Activated CD4-positive, CD25-positive, alpha-beta regulatory T cell treated with anti-CD3 and anti-CD28 coated beads, Interleukin-2, amount 50 U/mL, for 72 hours (primary cell): ENCODE measurements at places on chromosomes 7 and 10.

DNA sequence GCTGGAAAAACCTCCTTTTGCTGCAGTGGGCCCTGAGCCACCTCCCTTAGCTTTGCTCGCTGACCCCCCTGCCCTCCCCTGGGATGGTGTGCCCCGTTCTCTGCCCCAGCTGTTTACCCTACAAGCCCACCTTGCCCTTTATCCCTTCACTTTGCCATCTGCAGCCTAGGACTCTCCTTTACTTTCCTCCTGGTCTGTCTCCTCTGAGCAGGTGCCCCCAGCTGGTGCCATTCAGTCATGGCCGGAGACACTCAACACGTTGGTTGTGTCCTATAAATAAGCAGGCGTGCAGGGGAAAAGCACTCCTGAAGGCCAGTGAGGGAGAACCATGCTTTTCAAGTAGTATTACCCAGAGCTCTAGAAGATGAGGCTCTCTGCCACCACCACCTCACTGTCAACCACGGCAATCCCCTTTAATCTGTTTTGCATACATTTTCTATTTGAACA, 6.1 kb downstream of the RASSF4 start:
- peak; percentile 21 for DNase-seq

- DNase-seq = no peak
Measured at GRCh38 chr10:124644771-124645415, 99.3 kb downstream of the FAM53B start.

DNA sequence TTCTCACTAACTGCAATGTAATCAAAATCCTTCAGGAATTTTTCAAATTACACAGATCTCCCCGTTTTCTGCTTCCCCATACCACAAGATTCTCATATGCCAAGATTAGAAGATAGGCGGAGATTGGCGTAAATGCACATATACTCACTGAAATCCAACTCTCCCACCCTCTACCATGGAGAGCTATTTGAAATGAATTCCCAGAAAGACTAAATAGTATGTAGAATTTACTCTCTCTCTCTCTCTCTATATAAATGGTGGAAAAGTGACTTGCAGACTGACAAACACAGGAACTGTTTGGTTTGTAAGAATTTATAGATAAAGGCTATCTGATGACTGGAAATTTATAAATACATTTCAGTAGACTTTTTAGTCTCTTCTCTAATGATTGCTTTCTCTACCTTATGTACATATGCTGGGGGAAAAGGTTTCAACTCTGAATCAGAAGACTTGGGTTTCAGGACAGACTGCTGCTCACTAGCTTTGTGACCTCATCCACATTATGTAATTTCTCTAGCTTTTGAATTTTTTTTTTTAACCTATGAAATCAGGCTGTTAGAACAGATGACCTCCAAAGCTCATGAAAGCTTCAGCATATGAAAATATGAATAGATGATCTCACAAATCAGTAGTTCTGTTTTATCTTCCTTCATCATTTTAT, 67.8 kb upstream of the CSTF2T start:
- DNase-seq = no peak

DNA sequence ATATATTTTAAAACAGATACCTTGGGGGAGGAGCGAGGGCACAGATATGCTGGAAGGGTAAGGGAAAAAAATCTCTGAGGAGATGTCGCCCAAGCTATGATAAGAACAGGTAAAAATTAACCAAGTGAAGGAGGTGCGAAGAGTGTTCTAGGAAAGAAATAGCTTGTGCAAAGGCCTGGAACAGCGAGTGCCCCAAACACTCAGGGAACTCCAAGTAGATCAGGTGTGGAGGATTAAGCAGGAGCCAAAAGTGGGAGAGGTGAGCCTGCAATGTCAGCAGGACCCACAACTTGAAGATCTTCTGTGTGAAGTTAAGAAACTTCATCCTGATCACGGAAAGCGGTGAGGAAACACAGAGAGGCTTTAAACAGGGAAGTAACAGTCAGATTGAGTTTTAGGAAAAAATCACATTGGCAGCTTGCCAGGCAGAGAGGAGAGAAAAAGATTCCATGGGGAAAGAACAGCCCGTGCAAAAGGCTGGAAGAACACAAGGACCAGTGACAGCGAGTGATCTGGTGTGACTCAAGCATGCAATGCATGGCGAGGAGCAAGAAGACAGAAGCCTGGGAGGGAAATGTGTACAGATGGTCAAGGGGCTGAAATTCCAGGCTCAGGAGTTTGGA, 30.7 kb downstream of the FGF8 start:
- DNase-seq = no peak

GRCh38 chr7:143286522-143286890, 1.6 kb upstream of the CASP2 start:
- no peak for DNase-seq

- no peak for DNase-seq
Measured at GRCh38 chr10:4240608-4241197, 455.7 kb upstream of the KLF6 start.

GRCh38 chr10:79321951-79322350, 25.3 kb upstream of the PPIF start:
- DNase-seq = no peak

DNA sequence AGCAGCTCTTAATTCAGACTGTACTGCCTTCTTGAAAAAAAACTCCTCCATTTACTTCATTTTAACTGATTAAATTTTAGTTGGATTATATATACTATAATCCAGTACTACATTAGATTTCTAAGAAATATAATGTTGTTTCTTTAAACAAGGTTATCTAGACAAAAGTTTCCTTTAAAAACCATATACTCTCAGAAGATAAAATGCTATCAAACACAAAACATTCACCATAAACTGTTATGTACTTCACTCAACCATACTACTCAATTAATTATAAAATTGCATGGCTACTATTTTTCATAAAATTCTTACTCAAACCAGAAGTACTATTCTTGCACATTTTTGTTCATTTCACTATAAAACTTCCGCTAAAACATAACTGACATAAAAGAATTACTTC, 12.7 kb downstream of the GPR22 start:
- DNase-seq = no peak

- DNase-seq = no peak
Measured at GRCh38 chr7:47357863-47358262, 224.0 kb downstream of the TNS3 start.

DNA sequence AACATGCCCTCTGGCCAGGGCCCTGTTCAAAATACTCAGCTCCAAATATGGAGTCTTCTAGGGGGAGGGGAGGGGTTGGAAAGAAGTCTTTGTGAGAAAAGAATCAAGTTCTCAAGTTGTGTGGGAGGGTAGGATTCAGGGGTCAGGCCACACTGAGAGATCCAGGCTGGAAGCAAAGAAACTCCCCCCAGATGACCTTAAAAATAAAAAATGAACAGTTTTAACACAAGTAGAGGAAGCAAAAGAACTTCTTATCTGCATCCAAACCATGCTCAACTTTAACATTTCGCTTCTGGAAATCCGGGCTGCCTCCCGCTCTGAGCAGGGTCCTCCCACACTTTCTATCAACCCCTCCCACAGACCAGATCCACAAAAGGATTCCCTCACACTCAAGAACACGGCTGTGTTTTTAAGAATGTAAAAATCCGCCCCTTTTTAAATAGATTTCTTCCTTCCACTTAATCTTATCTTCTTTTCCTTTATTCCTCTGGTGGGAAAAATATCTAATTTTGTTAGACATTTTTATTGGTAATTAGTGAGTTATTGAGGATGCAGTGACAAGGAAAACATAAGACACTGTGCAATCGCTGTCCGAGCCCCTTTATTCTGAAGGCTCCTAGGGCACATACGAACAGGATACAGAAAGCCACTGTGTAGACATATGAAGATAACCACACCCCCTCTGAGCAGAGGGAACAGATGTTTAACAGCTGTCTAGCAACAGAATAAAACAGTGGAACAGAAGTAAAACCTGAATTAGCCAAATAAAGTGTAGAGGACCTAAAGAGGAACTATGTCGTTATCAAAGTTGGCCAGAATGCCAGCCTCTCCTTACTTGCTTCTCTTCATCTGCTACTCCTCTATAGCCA, 43.8 kb downstream of the CYTH3 start:
- DNase-seq = no peak

- no peak for DNase-seq
Measured at GRCh38 chr10:99529591-99530107, 3.1 kb upstream of the NKX2-3 start.

- no peak for DNase-seq
Measured at GRCh38 chr7:1970895-1971294, 261.9 kb downstream of the MAD1L1 start.

GRCh38 chr10:33618196-33618595, 283.7 kb upstream of the NRP1 start:
- DNase-seq = no peak

- DNase-seq = no peak
Measured at GRCh38 chr10:132601567-132601966, 64.0 kb downstream of the INPP5A start.

- no peak for DNase-seq
Measured at GRCh38 chr7:96598421-96598820, 111.2 kb downstream of the SEM1 start.

DNA sequence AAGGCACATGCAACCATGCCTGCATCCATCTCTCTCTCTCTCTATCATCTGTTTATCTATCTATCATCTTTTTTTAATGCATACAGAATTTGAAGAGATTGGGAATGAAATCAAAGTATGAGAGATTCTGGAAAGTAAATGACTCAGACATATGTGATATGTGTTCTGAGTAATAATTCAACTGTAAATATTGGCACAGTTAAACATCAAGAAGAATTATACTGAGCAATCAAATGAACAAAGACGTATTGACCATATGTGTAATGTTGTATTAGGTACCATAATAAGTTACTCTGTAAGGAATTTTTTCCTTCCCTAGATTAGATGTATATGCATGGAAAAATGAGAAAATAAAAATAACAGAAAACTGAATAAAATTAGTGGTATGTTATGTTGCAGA, 108.3 kb downstream of the SUGCT start:
- no peak for DNase-seq

DNA sequence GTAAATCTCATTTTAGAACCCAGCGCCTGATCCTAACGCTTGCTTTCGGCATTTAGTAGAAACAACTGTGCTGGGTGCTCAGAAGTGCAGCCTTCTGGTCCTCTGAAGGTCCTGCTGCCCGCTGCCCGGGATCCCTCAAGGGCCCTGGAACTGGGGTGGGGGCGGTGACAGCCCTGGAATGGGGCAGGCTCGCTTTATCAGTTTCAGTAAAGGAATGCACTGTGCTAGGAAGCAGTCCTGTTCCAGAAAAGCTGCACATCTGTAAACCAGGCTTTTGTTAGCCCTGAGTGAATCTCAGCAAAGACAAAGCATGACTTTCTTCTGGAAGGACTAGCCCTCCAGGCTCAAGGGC, 254.6 kb downstream of the TNS3 start:
- no peak for DNase-seq
